ENCODE measurements at places on chromosomes 12 and 14.
A peak's percentile ranks its signal among the peaks of the same experiment; 100 is the strongest.

- no peak for DNase-seq
Observed at GRCh38 chr12:32470936-32471470, 71.6 kb downstream of the FGD4 start.

DNA sequence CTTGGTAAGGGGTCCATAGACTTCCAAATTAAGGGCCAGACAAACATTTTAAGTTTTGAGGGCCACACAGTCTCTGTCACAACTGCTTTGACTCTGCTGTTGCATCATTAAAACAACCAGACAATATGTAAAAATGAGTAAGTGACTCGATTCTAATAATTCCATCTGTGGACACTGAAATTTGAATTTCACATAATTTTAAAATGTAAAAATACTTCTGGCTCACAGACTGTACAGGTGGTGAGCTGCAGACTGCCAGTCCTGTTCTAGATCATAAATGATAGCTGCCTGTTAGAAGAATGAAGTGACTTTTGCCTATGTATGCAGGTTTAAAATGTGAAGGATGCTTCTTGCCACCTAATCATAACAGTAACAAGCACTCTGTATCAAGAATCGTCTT, 15.7 kb downstream of the NUDT4 start:
- no peak for DNase-seq

DNA sequence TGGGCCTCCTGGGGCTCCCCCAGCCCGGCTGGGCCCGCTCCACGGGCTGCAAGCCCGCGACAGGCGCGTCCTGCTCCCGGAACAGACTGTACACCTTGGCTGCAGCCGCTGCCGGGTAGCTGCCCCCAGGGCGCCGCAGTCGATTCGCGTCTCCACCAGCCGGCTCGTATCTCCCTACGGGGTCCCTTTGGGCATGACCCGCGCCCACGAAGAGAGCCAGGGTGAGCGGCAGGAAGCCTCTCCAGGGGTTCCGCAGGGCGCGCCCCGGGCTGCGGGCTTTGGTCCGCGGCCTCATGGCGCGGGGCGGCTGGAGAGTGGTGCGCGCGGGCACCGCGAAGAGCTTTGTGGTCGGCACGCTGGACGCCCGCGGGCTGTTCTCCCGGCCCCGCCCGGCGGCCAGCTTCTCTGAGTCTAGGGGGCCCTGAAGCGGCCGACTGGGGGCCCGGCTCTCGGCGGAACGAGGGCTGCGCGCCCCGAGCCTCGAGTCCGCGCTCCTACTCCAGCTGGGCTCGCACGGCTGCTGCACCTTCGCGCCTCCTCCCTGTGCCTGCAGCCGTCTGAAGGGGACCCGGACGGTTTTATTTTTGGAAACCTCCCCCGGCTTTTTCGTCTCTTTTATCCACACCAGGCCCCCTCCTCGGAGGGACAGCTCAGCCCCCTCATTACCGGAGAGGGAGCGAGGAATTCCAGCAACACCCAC, at the start of gene LTBP2:
LTBP2 (minus strand) TSS at position 588 of the 700 bp plus-strand sequence; CDS start at position 295, 293 bp downstream.
- no peak for DNase-seq

GRCh38 chr14:105888784-105889665, 362.6 kb downstream of the TMEM121 start:
- no peak for DNase-seq

- DNase-seq = no peak
Observed at GRCh38 chr14:30290001-30290400, 269.0 kb upstream of the G2E3 start.

DNA sequence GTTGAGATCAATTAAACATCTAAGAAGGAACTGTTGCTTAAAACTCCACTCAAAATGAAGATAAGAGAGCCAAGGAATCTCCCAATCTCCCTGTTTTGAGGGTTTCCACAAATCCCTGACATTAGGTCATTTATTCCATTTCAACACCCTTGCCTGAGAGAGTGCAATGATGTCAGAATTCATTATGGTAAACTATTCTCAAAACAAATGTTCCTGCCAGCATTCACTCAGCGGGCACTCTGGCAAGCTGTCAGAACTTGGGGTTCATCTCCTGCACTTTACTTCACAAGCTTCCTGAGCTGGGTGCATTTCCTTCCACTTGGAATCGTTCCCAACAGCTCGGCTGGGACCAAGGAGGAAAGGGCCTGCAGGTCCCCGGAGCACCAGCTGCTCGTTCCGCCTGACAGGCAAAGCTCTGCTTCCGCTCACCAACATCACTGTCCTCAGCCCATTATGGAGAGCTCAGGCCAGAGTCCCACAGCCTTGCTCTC, 117.8 kb downstream of the TTC7B start:
- no peak for DNase-seq

GRCh38 chr12:113242026-113242418, 20.8 kb downstream of the TPCN1 start:
- DNase-seq = no peak

DNA sequence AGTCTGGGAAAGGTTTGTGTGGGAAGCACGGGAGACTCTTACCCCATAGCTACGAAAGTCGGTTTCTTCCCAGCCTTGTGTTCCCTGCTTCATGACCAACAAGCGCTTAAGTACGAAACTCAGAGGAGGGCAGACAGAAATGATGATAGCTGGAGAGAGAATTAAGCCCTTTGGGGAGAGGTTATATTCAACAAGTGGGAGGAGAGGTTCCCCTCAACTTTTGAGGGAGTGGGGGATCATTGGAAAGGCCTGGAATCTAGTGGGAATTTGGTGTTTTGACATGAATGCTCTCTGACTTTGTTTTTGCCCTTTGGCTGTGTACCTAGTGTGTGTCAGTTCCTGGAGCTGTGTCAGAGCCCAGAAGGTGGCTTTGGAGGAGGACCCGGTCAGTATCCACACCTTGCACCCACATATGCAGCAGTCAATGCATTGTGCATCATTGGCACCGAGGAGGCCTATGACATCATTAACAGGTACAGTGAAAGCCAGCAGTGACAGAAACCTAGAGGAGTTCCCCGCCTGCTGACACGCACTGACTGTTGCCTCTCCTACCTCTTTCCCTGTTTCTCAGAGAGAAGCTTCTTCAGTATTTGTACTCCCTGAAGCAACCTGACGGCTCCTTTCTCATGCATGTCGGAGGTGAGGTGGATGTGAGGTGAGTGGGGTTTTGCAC, 40.6 kb downstream of the FNTB start:
- no peak for DNase-seq

DNA sequence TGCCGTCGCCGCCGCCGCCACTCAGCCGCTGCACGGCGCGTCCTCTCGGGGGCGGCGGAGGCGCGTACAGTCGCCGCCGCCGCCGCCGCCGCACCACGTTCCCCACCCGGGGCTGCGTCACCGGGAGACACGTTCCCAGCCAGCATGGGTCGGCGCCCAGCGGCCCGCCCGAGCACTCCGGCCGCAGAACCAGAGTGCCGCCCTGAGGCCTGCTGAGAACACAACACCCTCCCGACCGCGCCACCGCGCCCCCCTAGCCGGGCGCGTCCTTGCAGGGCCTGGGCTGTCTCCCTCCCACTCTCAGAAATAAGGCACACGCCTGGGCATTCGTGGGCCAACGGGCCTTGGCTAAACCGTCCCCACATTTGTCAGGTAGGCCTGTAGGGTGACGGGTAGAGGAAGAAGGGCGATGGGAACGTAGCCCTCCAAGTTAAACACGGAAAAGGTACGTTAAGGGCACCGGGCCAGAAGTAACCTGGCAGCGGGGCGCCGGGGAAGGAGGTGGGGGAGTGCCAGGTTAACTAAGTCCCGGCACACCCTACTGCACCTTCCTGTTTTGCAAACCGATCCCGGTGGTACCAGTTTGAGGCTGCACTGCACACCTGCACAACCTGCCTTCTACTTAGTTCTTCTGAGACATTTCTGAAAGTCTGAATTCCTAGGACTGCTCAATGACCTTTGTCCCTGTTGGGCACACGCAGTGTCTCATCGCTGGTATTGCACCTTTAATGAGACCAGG, at the start of gene MAP4K5:
MAP4K5 (minus strand) TSS at position 68 of the 739 bp plus-strand sequence. CDS start 520 bp downstream, outside the sequence.
- peak; percentile 91 for DNase-seq

All from stimulated activated naive CD8-positive, alpha-beta T cell treated with anti-CD3 and anti-CD28 coated beads, Interleukin-15, Interleukin-2, amounts not matched to agents 100 U/mL and 50 U/mL, for 24 hours (primary cell).